Activated T-cell treated with anti-CD3 and anti-CD28 coated beads for 4 hours (primary cell): ENCODE measurements at places on chromosomes 5 and 9.

- no peak for DNase-seq
These were observed at the start of gene PCDHGA4 for GRCh38 chr5:141354900-141355469. TSS of gene PCDHGA4 (plus strand) at chr5:141355021. CDS start at chr5:141355108, 87 bp downstream.

- no peak for DNase-seq
These were observed 31.6 kb upstream of the RFK start for GRCh38 chr9:76425677-76426453.

- no peak for DNase-seq
These were observed 169.3 kb downstream of the CCDC192 start for GRCh38 chr5:127872494-127872893.

DNA sequence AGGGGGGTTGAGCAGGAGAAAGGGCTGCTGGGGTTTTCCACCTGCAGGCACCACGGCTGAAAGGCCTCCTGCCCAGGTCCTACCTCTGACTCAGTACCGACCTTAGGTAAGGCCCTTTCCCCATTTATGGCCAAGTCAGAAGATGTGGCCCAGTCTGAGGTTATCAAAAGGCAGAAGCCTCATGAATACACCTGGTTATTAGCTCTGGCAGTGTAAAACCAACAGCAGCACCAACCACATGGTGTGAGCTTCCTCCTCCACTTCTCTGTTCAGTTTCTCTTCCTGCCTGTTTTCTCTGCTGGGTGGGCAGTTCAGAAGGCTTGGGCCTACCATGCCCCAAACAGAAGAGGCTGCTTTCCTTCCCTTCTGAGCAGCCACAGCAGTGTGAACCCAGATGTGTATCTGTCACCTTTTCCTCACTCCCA lies 86.9 kb downstream of the UGCG start:
- DNase-seq, result no peak

- peak; percentile 63 for DNase-seq
These were observed 15.0 kb upstream of the PTBP3 start for GRCh38 chr9:112348257-112349007.

- DNase-seq, result no peak
These were observed 80.6 kb upstream of the SHB start for GRCh38 chr9:38149647-38150046.

- no peak for DNase-seq
These were observed 81.9 kb upstream of the SLC30A5 start for GRCh38 chr5:69011910-69012309.

DNA sequence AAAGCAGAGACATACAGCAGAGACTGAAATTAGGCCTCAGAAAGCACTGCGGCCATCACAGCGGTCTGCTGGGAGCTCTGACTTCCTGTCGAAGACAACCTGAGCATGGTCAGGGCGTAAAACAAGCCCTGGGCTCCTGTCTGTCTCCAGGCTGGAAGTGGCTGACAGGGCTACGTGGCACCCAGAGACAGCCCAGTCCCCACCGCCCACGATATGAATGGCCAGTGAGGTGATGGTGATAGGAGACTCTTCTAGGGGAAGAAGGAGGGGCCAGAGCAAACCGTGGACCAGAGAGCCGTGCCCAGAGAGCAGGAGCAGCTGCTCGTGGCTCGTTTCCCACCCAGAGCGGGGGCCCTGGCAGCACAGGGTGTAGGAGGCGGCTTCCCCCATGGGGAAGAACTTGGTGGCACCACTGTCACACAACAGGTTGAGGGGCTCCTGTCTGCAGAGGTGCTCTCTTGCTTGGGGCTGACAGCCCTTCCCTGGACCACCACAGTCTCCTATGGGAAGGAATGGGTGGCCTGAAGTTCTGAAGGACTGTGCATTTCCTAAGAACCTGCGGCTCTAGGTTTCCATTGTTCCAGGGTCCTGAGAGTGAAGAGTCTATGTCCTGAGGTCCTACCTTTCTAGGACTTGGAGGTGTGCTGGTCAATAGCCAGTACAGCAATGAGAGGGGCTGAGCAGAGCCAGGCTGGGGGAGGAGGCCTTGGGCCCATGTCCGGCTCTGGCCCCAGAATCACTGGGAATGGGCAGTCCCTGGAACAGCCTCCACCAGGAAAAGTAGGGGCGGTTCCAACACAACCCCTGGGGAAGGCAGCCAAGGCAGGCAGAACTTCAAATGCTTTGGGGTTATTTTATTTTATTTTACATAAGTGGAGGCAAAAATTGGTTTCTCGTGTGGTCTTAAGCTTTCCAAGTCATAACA lies 56.4 kb downstream of the BARX1 start:
- no peak for DNase-seq

GRCh38 chr5:41097642-41098041 lies 26.5 kb upstream of the MROH2B start:
- no peak for DNase-seq

DNA sequence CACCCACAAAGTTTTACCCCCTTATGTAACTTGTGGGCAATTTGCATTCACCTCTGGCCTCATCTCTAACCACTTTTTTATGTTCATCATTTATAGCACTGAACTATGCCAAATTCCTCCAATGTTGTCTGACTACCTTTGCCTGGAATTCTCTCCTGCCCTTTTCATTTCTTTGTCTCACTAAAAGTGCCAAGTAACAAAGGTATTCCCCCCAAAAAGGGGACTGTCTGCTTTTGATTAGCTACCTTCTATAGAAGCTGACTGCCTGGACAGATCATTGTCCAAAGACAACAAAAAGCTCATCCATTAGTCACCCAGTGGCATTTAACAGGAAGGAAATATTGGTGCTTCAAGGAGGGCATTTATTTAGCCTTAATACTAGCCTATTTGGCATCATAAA lies 189.9 kb upstream of the VCAN start:
- DNase-seq, result no peak

GRCh38 chr5:6059137-6059800 lies 319.1 kb downstream of the MED10 start:
- DNase-seq, result no peak

DNA sequence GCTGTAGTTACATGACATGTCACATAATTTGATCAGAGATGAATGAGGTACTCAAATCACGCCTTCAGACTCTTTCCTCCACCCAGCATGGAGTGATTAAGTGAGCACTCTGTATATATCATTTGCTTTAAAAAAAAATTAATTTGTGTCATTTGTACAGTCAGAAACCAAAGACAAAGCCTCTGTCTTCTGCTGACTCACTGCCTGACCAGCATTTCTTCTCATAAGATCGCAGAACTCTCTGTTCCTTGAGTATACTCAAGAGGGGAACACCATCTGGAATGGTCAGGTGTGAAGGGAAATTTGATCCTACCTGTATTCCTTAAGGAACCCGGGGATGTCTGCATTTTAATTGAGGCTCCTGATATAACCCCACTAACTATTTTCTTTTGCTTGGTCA lies 254.4 kb downstream of the FAM114A2 start:
- no peak for DNase-seq

DNA sequence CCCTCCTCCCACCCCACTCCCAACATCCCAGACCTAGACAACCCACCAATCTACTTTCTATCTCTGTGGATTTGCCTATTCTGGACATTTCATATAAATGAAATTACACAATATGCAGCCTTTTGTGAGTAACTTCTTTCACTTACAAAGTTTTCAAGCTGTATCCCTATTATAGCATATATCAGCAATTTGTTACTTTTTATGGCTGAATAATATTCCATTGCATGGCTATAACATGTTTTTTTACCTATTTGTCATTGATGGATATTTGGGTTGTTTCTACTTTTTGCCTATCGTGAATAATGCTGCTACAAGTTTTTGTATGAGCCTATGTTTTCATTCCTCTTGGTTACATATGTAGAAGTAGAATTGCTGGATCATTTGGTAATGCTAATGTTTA lies 1.9 kb upstream of the KIF3A start:
- no peak for DNase-seq

- DNase-seq, result no peak
These were observed 177.2 kb upstream of the TBCA start for GRCh38 chr5:77953374-77953773.

GRCh38 chr5:13943676-13944075 lies 812 bp downstream of the DNAH5 start:
- no peak for DNase-seq

- no peak for DNase-seq
These were observed 995.8 kb upstream of the CDH6 start for GRCh38 chr5:30197662-30198061.

DNA sequence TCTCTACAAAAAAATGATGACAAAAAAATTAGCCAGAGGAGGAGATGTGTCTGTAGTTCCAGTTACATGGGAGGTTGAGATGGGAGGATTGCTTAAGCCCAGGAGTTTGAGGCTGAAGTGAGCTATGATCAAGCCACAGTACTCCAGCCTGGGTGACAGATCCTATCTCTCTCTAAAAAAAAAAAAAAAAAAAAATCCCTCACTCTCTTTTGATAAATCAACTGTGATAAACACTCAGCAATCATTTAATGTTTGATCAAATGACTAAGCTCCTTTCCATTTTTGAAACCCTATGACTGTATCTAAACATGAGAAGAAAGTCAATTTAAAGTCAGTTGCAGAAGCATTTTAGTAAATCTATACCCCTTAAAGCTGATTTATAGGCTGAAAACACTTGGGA lies 112.1 kb upstream of the IL6ST start:
- DNase-seq, result no peak

- no peak for DNase-seq
These were observed 972.4 kb upstream of the ACO1 start for GRCh38 chr9:31412081-31412480.

DNA sequence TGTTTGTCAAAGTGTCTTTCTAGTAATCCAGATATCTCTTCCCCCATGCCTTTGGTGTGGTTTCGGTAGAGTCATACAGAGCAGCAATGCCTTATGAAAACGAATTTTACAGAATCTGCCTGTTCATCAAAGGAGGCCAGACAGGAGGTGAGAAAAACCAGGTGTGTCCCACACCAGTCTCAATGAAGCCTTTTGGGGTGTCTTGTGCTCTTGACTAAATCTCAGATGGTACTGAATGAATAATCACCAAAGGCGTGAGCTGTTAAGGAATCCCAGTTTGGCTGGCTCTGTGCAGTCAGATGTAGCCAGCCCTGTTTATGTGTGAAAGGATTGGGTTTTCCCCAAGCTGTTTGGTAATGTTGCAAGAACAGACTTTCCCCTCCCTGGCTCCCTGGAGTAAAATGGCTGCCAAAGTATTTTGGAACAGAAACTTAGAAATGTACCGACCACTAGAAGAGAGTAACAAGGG lies 70.8 kb upstream of the CDKN2B start:
- DNase-seq, result peak; percentile 19

DNA sequence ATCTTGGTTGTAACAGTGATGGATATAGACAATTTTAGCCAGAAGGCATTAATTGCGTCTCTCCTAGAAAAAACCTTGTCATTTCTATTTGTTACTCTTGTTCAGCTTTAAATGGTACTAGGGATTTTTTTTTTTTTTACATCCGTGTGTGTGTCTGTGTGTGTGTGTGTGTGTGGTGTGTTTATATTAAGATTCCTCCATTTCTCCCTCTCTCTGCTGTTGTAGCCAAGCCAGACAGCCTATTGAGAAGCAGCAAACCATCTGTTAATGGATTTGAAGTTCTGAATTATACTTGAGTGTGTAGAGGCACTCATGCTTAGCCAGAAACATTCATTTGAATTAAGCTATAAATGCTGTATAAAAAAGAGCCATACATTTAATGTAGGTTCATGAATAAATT lies 72.3 kb downstream of the SLF1 start:
- no peak for DNase-seq

- DNase-seq, result no peak
These were observed 81.4 kb downstream of the PGM5 start for GRCh38 chr9:68437785-68438184.

DNA sequence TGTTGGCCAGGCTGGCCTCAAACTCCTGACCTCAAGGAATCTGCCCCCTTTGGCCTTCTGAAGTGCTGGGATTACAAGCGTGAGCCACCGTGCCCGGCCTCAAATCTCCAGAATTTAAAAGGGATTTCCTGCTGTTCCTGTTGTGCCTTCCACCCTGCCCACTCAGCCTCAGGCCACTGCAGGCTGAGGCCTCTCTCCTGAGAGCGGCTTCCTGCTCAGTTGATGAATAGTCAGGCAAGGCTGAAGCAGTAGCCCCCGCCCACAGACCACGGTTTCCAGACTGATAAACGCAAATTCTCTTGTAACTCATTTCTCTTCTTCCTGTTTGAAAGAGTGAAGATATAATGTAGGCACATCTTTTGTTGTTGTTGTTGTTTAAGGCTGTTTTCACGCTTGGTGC lies 127.0 kb upstream of the PLCXD3 start:
- DNase-seq, result no peak

GRCh38 chr5:52041842-52042241 lies 658.6 kb downstream of the ISL1 start:
- no peak for DNase-seq

DNA sequence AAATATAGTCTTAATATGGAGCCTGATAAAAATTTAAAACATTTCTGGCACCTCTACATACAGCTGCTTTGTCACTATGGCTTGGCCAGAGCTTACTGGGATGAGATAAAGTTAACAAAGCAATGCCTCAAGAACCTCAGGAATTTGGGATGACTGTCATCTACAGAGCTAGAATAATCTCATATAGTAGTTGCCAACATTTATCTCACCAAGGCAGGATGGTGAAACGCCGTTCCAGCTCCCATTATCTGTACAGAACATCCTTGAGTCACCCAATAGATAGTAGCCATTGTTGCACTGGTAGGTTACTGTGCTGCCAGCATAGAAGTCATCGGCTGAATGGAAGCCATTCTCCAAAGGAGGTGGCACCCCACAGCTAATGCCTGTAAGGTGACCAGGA lies 94.6 kb upstream of the TXNDC8 start:
- no peak for DNase-seq

GRCh38 chr5:145463634-145464033 lies 371.5 kb downstream of the PRELID2 start:
- DNase-seq, result no peak

GRCh38 chr5:80503641-80504040 lies 15.7 kb downstream of the FAM151B start:
- no peak for DNase-seq

DNA sequence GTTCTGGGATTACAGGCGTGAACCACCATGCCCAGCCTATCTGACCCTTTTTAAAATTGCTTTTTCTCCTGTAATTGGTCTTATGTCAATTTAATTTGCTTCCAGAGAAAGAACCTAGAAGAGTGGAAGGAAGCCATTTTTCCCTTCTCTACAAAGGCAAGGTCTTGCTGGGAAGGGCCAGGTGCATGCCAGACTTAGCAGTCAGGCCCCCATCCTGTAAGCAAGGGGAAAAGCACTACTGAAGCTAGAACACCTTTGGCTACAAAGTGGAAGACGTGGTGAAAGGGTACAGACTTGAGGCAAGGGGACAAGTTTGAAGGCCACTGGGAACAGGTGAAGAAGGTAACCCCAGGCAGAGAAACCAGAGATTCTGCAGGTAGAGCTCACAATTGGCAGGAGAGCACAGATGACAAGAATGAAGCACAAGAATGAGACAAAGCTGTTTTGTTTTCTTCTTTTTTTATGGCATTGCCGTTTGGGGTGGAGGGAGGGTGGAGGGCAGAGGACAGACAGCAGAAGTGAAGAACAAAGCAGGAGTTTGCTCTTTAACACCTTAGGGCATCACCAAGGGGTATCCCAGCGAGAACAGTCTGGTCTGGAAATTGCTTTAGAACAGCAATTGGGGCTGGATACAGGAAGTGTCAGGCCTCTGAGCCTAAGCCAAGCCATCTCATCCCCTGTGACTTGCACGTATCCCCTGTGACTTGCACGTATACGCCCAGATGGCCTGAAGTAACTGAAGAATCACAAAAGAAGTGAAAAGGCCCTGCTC lies 72.9 kb downstream of the SERINC5 start:
- DNase-seq, result no peak

- no peak for DNase-seq
These were observed 223.5 kb upstream of the TNC start for GRCh38 chr9:115341426-115341825.
